Activated CD4-positive, alpha-beta T cell treated with anti-CD3 and anti-CD28 coated beads, Interleukin-2, amount 50 U/mL, for 1 hour (primary cell): ENCODE measurements at places on chromosomes 6 and 20.

GRCh38 chr6:168452685-168453377 lies 11.8 kb downstream of the SMOC2 start:
- DNase-seq, result no peak

- no peak for DNase-seq
Observed at GRCh38 chr20:20513720-20514119, 145.8 kb downstream of the INSM1 start.

DNA sequence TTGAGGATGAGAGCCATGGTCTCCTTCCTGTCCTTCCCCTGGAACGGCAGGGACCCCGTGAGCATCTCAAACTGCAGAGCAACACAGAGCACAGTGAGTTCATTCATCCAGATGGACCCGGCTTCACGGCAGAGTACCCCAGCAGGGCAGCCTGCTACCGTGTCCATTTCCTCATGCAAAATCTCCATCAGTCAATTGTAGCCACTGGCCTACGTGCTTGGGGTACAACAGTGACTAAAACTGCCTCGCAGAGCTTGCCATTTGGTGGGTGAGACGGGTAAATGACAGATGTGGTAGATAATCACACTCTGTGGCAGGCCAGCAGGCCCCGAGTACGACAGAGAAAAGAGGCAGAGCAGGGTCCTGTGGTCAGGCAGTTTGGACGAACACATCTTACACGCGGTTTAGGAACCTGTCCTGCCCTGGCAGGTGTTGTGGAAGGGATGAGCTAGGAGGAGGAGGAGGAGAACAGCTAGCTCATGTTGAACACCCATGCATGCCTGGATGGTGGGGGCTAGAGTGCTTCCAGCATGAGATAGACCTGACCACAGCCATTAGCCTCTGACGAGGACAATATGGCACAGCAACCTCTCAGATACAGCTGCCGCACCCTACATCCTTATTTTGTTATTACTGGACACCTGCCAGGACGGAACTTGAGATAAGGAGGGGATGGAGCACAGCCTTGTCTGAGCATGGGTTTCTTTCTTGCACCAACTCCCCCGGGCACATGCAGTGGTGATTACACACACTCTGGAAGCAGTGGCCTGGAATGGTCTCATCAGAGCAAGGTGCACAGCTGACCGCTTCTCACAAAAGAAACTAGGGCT lies 95.6 kb downstream of the RAMACL start:
- no peak for DNase-seq

GRCh38 chr20:60794674-60795073 lies 457.4 kb upstream of the CDH4 start:
- DNase-seq, result no peak

- DNase-seq, result no peak
Observed at GRCh38 chr6:123462152-123462551, 174.6 kb downstream of the TRDN start.

DNA sequence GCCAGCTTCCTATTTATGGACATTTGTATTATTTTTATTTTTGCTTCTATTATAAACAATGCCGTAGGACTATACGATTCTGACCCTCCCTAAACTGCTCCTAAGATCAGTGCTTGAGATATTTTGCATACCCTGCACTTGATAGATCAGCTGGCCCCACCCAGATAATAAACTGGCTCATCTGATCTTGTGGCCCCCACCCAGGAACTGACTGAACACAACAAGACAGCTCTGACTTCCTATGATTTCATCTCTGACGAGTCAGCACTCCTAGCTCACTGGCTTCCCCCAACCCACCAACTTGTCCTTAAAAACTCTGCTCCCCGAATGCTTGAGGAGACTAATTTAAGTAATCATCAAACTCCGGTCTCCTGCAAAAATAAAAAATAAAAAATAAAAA lies 34.9 kb upstream of the TFAP2A start:
- DNase-seq, result no peak

GRCh38 chr6:169236988-169237387 lies 16.7 kb downstream of the THBS2 start:
- no peak for DNase-seq

GRCh38 chr6:132115714-132116366 lies 164.7 kb upstream of the CCN2 start:
- DNase-seq, result no peak

DNA sequence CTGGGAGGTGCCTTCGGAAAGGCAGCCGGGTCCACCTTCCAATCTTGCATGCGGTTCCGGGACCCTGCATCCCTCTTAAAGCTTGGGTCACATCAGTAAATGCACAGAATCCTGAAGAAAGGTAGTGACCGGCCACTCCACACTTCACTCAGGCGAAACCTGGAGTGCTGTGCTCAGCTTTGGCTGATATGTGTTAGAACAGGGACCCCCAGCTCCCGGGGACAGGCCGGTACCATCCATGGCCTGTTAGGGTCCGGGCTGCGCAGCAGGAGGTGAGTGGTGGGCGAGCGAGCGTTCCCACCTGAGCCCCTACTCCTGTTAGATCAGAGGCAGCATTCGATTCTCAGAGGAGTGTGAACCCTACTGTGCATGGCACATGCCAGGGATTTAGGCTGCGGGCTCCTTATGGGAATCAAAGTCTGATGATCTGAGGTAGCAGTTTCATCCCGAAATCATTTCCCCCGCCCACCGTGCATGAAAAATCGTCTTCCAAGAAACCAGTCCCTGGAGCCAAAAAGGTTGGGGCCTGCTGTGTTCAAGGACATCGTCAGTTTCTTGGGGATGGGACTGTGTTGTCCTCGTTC lies 143.0 kb downstream of the ERMARD start:
- no peak for DNase-seq

DNA sequence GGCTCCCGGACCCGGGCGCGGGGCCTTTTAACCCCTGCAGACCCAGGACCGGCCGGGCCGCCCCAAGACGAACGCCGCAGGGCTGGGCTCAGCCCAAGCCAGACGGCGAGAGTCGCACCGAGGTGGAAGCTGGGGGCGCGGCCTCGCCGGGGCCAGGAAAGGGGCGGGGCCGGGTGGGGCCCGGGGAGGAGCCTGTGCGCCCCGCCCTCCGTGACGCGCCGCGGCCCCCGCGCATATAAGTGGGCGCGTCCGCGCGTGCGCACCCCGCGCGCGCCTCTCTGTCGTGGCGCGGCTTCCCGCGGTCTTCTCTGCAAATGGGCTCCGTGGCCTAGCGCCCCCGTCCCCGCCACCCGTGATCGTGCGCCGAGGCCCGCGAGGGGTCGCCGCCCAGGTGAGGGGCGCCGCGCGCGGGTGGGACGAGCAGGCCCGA lies at the start of gene PPDPF:
Gene PPDPF (plus strand): TSS at position 262 of the 430 bp plus-strand sequence. CDS start 544 bp downstream, outside the sequence.
- peak; percentile 84 for DNase-seq

GRCh38 chr6:115675443-115675842 lies 385.2 kb downstream of the FRK start:
- no peak for DNase-seq

DNA sequence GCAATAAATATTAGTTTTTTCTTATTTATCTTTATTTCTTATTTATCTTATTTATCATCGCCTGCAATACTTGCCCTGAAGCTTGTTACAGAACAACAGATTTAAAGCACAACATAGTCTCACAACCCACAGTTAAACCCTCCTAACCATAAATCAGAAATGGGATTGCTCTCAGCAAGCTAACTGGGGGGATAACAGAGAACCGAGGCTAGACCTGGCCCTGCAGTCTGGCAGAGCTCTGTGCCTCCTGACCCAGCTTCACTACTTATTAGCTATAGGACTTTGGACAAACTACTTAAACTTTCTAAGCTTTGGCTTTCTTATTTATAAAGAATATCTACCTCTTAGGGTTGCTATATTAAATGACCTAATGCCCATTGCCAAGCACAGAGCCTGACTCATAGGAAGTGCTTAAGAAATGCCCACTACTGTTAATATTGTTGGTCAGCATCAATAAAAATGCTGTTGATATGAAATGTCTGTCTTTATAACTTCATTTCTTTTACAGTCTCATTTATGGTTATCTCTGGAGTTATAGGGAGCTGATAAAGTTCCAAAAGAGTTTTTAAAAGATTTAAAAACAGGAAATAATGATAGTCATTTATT lies 87.9 kb upstream of the BEND6 start:
- no peak for DNase-seq

- no peak for DNase-seq
Observed at GRCh38 chr6:150314230-150315188, 54.3 kb upstream of the IYD start.

DNA sequence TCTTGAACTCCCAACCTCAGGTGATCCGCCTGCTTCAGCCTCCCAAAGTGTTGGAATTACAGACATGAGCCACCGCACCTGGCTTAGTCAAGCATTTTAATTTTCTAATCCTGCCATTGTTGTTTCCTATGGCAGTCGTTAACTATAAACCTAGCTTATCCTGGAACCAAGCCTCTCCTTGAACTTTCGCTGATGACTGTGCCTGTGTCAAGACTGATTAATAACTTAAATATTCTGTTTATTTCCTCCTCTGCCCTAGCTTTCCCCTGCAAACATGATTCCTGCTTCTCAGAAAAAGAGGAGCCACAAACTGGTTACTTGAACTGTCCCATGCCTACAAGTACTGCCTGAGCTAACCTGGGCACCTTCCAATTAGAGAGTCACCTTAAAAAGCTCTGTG lies 1.5 kb downstream of the VNN1 start:
- no peak for DNase-seq

- DNase-seq, result no peak
Observed at GRCh38 chr20:53608071-53608455, 14.4 kb upstream of the ZNF217 start.

DNA sequence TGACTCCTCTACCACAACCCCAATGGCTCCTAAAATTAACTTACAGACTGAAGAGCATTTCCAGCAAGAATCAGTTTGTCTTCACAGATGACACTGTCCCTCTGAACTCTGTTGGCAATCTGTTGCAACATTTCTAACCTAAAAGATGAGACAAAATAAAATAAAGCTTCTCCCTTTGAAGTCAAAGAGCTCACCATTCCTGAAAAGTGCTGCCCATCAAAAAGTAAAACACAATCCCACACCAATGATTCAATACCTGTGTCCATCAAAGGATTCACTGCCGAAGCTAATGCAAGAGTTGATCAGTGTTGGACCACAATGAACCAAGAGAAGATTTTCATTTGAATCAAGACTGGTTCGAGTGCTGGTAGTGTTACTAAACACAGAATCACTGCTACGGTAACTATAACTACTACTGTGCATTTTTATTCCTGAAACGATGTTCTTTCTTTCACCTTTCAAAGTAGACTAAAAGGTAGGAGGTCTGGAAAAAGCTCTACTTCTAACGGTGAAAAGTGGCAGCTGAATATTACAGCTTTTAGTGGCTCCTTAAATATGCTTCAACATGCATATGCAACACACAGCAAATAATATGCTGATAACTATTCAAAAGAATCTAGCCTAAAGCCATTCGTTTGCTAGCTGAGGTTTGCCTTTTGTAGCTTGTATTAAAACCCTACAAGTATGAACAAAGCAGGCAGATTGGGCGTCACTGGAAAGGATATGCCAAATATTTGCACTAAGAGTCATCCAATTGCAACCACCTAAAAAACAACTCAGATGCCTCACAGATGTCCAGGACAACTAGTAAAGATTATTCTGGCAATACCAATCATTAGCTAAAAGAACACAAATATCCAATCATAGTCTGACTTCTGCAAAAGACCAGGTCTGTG lies at the start of gene DST:
Gene DST (minus strand): TSS at position 524 of the 896 bp plus-strand sequence.
- no peak for DNase-seq

DNA sequence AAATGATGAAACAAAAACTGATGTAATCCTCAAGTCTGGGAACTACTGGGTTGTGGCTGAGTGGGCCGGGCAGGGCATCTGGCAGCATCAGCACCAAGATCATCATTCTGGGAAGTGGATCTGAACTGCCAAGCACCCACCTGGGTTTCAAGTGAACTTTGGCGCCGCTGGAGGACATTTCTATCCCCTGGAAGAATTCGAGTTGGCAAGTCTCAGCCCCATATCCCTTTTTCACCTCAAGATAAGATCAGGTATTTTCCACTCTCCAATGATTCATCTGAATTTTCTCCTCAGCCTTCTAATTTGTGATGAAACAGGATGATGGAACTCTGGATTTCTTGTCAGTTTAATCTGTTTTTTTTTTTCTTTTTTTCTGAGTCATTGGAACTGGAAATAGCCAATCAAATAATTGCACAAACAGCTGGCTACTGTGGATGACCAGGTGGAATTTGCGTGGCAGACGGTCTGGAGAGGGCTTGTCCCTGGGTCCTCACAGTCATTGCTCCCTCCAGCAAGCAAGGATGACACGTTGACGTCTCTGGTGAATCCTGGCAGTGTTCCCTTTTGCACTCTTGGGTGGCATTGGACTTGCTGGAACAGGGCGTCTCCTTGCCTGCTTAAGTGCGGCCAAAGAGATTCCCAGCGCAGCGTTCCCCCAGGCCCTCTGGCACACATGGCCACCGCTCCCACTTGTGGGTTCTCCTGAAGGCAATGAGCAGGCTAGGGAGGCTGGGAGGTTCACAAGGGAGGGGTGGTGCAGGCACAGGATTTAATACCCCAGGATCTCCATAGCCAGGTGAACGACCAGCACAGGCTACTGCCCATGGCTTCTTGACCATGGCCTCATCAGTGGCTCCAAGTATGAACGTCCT lies 80.4 kb downstream of the DHX35 start:
- no peak for DNase-seq

DNA sequence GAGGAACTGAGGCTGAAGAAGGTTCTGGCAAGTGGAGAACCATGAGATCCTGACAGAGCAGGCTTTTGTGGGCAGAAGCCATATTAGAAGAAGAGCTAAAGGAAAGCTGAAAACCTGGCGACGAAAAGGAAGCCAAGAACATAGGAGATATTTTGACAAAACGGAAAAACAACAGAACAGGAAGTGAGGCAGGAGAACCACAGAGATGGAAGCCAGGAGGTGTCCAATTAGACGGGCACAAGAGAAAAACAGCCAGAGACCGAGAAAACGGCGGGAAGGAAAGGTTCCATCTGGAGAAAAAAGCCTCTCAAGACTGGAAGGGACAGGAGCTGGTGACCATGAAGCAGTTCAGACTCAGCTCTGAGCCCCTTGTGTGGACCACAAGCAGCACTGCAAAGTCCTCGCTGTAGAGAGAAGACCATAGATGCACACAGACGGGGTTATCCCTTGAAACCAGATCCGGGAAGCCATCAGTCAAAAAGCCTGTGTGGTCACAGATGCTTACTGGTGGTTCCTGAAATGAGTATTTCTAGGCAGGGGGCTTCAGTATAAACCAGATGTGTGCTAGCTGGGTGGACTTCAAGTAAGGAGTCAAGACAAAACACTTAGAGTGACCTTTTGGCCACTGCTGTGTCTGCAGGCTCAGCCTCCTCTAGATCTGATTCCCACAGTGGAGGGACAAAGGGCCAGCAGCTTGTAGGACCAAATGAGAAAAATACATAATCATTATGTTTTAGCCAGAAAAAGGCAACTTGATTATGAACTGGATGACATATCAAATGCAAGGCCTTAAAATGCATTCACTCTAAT lies 30.7 kb downstream of the SSR1 start:
- DNase-seq, result no peak
